Pancreas (tissue), 10 donors: ENCODE measurements at places on chromosomes 11 and 22.
A peak's percentile ranks its signal among the peaks of the same experiment; 100 is the strongest.

DNA sequence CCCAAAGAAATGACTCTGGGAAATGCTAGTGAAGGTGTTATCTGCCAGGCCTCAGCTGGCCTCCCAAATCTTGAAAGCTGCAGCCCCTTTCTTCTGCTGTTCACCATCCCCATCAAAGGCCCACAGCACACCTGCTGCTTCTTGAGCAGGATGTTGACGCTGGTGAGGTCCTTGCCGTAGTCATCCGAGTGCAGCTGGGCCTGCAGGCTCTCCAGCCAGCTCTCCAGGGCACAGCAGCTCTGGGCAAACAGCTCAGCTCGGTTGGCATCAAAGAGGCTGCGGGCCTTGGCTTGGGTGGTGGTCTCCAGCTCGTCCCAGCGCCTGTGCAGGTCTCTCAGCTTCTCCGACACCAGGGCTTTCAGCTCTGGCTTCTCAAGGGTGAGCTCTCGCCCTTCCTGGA is 18.5 kb upstream of the RBM4B start:
- H3K27me3 ChIP-seq: no peaks in the 10 kb centered on the region
- no peak overlapping the region for H3K27ac ChIP-seq
- no peak overlapping the region for H3K4me3 ChIP-seq
- H3K4me1 ChIP-seq: no peaks in the 10 kb centered on the region
- no peaks in the 10 kb centered on the region for H3K36me3 ChIP-seq

DNA sequence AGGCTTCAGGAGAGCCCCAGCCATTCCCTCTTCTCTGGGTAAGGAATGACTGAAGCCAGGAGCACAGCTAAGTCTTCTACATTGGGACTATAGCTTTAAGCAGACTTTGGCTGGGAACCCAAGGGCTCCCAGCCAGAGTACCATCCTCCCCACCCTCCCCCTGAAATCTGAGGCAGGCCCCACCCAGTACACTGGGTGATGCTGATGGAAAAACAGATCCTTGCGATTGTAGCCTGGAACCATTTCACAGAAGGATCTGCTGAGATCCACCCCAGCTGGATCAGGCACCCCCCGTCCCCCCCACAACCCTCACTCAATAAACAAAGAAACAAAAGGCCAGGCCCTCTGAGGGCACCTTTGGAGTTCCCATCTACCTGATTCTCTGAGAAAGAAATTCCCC is 39.8 kb downstream of the IL18BP start:
- H3K27me3 ChIP-seq: no peaks in the 10 kb centered on the region
- H3K27ac ChIP-seq: peak overlapping the region; percentile 55
- peaks cover 39% of the 10 kb centered on the region for H3K4me1 ChIP-seq
- DNase-seq: no peak
- H3K4me3 ChIP-seq: peak overlapping the region; percentile 55

GRCh38 chr22:50112151-50113118 is 22.6 kb downstream of the MOV10L1 start:
- H3K4me3 ChIP-seq: no peak overlapping the region
- no peaks in the 10 kb centered on the region for H3K36me3 ChIP-seq
- H3K4me1 ChIP-seq: no peaks in the 10 kb centered on the region
- no peak for DNase-seq
- no peaks in the 10 kb centered on the region for H3K27me3 ChIP-seq
- no peak overlapping the region for H3K27ac ChIP-seq

DNA sequence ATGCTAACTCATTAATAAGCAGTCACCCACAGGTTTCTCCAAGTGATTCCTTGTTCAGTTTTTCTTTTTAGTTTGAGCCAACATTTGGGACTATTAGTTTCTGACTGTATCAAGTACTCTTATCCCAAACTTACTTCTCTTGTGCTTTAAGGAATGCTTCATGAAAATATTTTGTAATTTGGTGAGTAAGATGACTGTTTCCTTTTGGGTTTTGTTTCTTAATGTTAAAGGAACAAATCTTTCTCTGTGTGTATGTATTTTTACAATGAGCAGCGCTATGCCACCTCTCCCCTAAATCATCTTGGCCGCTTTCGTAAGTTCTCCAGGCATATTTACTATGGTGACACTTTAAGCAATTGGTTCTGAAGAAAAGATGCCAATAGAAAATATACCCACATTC is 72.4 kb downstream of the LDLRAD3 start:
- no peaks in the 10 kb centered on the region for H3K27me3 ChIP-seq
- no peaks in the 10 kb centered on the region for H3K4me1 ChIP-seq
- H3K36me3 ChIP-seq: no peaks in the 10 kb centered on the region
- H3K4me3 ChIP-seq: no peak overlapping the region
- no peak for DNase-seq

DNA sequence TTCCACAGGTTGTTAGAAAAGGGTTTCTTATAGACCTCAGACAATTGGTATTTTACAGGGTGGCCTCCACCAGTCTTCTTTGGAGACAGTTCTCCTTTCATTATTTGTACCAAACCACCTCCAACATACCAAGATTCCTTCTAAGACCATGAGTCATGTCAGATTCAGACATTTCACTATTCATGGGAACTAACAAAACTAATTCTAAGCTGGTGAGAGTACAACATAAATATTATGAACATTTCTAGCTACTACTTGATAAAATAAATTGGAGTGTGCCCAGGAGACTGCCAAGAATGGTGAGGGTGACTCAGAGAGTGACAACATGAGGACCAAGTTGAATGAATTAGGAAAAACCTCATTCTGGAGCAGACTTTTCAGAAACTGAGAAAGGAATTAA is 494.6 kb upstream of the LRRC4C start:
- no peaks in the 10 kb centered on the region for H3K36me3 ChIP-seq
- no peaks in the 10 kb centered on the region for H3K4me1 ChIP-seq
- H3K27ac ChIP-seq: no peak overlapping the region
- no peaks in the 10 kb centered on the region for H3K27me3 ChIP-seq

GRCh38 chr11:134402910-134403309 is 9.1 kb downstream of the B3GAT1 start:
- no peak overlapping the region for H3K27ac ChIP-seq
- DNase-seq: no peak
- H3K36me3 ChIP-seq: no peaks in the 10 kb centered on the region
- no peaks in the 10 kb centered on the region for H3K4me1 ChIP-seq

- no peaks in the 10 kb centered on the region for H3K4me1 ChIP-seq
- no peak overlapping the region for H3K27ac ChIP-seq
- H3K36me3 ChIP-seq: no peaks in the 10 kb centered on the region
Measured at GRCh38 chr22:48574776-48575617, 1252.7 kb downstream of the BRD1 start.

DNA sequence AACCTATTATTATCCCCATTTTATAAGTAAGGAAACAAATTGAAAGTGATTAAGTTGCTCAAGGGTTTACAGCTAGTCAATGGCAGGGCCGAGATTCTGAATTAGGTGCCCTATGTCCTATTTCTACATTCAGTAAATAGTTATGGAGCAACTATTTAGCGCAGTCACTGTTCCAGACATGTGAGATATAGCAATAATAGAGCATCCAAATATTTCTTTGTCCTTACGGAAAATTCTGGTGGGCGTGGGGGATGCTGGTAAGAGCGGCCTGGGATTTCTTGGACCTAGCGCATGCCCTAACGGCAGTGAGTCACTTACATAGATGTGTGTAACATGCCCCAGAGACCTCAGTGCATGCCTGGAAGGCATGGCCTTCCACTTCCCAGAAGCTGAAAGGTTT is 4.4 kb downstream of the DTX4 start:
- DNase-seq: no peak
- H3K27ac ChIP-seq: no peak overlapping the region
- H3K4me3 ChIP-seq: no peak overlapping the region
- no peaks in the 10 kb centered on the region for H3K36me3 ChIP-seq

- H3K36me3 ChIP-seq: no peaks in the 10 kb centered on the region
- H3K27ac ChIP-seq: no peak overlapping the region
- no peaks in the 10 kb centered on the region for H3K4me1 ChIP-seq
- DNase-seq: no peak
- H3K4me3 ChIP-seq: no peak overlapping the region
- H3K27me3 ChIP-seq: no peaks in the 10 kb centered on the region
Measured at GRCh38 chr22:22103078-22103875, 120.7 kb upstream of the TOP3B start.

DNA sequence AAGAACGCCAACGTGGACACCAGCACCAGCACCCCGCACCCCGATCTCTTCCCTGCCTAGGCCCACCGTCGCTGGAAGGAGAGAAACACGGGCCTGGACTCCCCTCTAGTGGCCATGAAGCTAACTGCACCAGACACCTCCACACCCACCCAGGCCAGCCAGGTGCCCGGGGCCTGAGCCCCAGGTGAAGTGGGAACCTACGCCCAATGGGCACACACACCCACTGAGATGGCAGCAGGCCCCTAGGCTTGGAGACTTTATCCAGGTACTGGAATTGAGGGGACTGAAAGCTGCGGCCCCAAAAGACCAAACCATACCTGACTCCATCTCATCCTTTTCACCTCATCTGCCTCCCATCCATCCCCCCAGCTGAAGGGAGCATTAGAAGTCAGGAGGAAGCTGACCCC is 81.0 kb downstream of the BUD13 start:
- peak; percentile 55 for DNase-seq
- no peaks in the 10 kb centered on the region for H3K4me1 ChIP-seq

- no peak overlapping the region for H3K4me3 ChIP-seq
- no peaks in the 10 kb centered on the region for H3K27me3 ChIP-seq
- no peak overlapping the region for H3K27ac ChIP-seq
- H3K36me3 ChIP-seq: no peaks in the 10 kb centered on the region
Measured at GRCh38 chr11:88363648-88364065, 26.1 kb upstream of the CTSC start.

GRCh38 chr11:8905528-8906165 is 5.3 kb upstream of the AKIP1 start:
- H3K36me3 ChIP-seq: no peaks in the 10 kb centered on the region
- H3K27me3 ChIP-seq: no peaks in the 10 kb centered on the region
- H3K4me1 ChIP-seq: no peaks in the 10 kb centered on the region

GRCh38 chr22:24105013-24105360 is 76.3 kb upstream of the SUSD2 start:
- H3K27ac ChIP-seq: no peak overlapping the region
- no peak for DNase-seq
- no peaks in the 10 kb centered on the region for H3K4me1 ChIP-seq
- H3K27me3 ChIP-seq: no peaks in the 10 kb centered on the region
- peaks cover 21% of the 10 kb centered on the region for H3K36me3 ChIP-seq

DNA sequence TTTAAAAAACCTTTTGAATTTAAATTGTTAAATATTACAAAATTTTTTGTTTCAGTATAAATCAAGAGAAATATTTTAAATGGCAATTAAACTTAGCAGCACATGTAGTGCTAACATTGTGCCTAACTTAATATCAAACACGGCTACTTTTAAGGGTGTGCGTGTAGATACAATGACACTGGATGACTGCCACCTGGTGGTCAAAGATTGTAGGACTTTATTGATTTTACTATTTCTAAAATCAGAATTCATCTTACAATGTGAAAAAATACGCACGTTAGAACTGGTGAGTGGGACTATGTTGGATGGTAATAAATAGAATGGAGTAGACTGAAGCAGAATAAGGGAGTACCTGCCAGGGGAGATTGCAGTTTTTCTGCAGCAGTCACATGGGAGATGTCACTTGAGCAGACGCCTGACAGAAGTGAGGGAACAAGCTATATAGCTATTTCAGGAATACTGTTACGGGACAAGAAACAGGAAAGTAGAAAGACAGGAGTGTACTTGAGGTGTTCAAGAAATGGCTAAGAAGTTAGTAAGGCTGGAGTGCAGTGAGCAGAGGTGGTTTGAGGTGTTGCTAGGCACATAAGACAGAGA is 52.9 kb downstream of the UVRAG start:
- no peak overlapping the region for H3K27ac ChIP-seq
- DNase-seq: no peak
- H3K4me3 ChIP-seq: no peak overlapping the region
- no peaks in the 10 kb centered on the region for H3K27me3 ChIP-seq

DNA sequence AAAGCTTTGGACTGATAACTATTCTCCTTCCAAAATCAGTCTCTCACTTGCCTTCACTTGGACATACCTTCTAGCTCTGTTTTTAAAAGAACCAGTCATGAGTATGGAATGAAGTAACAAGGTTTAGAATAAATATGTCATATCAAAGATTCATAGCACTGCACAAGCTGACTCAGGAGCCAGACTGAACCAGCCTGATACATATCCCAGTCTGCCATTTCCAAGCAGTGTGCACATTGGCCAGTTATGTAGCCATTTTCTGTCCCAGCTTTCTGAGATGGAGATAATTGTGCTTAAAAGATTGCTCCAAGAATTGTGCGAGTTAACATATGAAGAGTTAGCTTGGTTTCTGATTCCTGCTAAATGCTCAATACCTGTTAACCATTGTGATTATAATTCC is 311.3 kb downstream of the C11orf87 start:
- no peaks in the 10 kb centered on the region for H3K4me1 ChIP-seq
- H3K27me3 ChIP-seq: no peaks in the 10 kb centered on the region
- H3K4me3 ChIP-seq: no peak overlapping the region
- H3K27ac ChIP-seq: no peak overlapping the region
- no peaks in the 10 kb centered on the region for H3K36me3 ChIP-seq

DNA sequence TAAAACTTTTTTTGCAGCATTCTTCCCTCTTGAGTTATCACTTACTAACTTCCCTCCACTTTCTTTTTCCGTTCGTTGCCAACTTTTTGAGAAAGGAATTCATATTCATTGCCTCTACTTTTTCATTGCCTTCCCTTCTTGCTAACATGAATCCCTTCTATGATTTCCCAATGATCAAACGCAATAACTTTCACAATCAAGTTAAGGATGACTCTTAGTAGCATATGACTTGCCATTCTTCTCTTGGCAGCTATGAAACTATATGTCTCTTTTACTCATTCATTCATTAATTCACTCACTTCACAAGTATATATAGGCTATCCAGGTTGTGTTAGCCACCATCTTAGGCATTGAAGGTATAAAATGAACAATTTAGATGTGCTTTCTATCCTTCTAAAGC is 16.6 kb upstream of the ARHGAP20 start:
- no peak overlapping the region for H3K27ac ChIP-seq
- H3K36me3 ChIP-seq: no peaks in the 10 kb centered on the region
- H3K27me3 ChIP-seq: no peaks in the 10 kb centered on the region
- no peak overlapping the region for H3K4me3 ChIP-seq

GRCh38 chr22:46355996-46356471 is 20.5 kb downstream of the TRMU start:
- H3K27ac ChIP-seq: no peak overlapping the region
- peaks cover 10% of the 10 kb centered on the region for H3K36me3 ChIP-seq
- H3K4me1 ChIP-seq: peaks cover 7% of the 10 kb centered on the region
- H3K27me3 ChIP-seq: no peaks in the 10 kb centered on the region
- no peak overlapping the region for H3K4me3 ChIP-seq

GRCh38 chr11:12395333-12395732 is 18.0 kb downstream of the PARVA start:
- no peak overlapping the region for H3K27ac ChIP-seq
- H3K36me3 ChIP-seq: no peaks in the 10 kb centered on the region
- no peak overlapping the region for H3K4me3 ChIP-seq
- H3K4me1 ChIP-seq: peaks cover 25% of the 10 kb centered on the region
